ENCODE measurements at places on chromosomes 11 and 22.

DNA sequence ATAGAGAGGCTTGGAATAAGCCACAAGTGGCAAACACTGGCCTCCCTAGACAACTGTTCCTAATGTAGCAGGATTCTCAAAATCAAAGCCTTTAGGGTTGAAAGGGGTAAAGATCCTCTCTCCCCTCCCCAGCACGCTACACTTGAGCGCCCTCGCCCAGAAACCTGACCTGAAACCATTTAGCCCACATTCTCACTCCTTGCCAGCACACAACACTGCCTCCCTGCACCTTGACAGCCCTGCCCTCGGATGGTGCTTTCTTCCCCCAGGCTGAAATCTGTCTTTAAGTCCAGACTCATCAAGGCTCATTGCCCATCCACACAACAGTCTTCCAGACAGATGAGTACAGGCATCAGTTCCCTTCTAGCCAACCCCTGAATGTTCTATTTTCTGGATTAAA is 26.5 kb downstream of the CWC15 start:
- DNase-seq, result no peak

GRCh38 chr22:28930357-28931007 is 47.1 kb downstream of the ZNRF3 start:
- DNase-seq, result no peak

- DNase-seq, result no peak
These were observed 43.2 kb downstream of the SLCO2B1 start for GRCh38 chr11:75194147-75194546.

DNA sequence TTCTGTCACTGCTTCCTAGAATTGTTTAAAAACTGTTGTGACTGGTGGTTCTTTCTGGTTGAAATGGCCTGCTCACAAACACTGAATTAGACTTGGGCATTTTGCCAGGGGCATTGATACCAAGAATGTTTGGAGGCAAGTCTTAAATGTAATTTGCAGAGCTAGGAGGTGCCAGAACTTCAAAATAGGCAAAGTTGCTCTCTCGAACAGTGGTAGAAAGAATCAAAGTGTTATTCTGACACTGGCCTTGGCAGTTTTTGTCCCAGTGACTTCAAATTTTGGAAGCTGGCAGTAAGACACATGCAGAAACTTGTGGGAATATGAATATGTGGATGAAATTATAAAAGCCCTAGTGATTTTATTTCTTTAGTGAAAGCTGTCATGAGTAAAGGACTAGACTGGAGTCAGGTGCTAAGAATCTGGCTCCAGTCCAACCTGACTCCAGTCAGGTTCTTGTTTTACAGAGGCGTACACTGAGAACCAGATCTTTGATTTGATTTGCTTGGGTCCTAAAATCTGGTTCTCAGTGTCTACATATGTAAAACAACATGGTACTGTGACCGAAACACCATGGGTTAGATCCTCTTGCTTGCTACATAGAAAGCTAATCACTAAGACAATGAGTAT is 20.9 kb downstream of the SVIP start:
- no peak for DNase-seq

DNA sequence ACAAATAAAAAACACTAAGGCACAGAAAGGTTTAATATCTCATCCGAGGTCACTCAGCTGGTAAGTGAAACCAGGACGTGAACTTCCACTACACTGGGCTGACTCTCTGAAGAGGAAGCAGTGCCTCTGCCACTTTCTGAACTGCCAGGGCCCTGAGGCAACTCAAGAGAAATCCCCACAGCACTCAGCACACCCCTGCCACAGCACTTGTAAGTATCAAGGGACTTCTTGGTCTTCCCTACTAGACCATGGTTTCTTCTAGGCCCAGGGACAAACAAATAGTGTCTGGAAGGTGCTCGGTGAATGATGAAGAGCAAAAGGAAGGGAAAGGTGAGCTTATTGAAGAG is 49.7 kb downstream of the RPL27A start:
- no peak for DNase-seq

DNA sequence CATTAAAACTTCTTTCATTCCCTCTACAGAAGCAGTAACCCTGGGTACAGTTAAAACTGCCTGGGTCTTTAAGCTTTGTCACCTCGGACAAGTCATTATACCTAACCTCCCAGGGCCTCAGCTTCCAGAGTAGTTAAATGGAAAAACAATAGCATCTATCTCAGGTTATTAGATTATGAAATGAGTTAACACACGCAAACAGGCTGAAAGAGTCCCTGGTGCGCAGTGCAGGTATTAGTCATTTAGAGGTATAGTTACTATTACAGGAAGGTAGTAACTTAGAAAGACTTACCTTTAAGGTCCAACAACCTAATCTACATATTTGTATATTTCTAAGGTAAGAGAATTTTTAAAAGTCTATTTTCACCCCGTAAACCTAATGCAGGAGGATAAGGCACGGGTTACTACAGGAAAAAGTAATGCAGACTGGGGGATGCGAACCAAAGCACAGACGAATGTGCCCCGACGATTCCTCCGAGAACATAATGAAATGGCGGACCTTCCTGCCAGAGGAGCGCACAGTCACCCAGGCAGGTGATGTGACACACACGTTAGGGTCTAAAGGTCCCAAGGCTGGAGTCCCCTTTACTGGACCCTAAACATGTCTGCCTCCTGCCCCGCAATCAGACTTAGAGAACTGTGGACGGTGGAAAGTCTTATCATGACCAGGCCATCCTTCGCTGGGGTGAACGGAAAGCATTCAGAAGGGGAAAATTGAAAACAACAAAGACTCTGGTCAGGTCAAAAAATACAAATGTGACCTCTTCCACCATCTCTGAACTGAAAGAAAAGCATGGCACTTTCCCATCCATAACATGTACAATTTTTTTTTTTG is 1.3 kb downstream of the NAP1L4 start:
- DNase-seq, result no peak

DNA sequence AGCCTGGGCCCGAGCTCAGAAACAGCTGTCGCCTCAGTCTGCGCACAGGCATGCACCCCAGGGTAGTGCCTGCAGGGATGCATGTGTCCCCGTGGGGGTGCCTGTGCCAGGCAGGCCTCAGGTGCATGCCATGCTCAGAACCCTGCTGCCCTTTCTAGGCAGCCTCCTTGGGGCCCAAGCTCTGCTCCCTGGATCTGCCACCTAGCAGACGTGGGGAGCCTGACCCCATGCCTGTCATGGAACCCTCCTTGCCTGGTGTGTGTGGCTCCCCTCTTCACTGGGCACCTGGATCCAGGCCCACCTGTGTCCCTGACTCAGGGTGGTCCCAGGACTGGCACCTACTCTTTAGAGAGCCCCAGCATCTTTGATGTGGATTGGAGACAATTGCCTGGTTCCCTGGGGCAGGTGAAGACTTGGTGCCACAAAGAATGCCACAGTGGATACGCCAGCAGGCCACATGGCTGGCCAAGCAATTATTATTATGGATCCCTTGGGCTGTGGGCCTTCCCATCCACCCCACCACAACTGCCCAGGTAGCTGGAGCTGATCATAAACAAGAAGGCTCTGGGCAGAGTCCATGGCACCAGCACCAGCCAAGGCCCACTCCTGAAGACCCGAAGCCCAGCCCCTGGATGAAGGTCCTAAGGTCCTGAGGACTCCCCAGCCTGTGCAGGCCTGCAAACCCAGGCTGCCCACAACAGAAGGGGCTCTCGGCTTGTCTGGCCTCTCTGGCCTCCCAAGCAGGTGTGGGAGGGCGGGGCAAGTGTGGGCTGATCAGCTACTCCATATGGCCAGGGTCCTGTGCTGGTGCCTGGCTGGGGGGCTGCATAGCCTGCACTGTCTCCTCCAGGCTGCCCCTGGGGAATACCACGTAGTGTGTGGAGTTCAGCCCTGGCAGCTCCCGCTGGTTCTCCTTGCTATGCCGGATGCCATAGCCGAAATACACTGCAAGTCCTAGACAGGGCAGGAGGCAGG is 3.8 kb downstream of the SLC7A4 start:
- DNase-seq, result no peak

DNA sequence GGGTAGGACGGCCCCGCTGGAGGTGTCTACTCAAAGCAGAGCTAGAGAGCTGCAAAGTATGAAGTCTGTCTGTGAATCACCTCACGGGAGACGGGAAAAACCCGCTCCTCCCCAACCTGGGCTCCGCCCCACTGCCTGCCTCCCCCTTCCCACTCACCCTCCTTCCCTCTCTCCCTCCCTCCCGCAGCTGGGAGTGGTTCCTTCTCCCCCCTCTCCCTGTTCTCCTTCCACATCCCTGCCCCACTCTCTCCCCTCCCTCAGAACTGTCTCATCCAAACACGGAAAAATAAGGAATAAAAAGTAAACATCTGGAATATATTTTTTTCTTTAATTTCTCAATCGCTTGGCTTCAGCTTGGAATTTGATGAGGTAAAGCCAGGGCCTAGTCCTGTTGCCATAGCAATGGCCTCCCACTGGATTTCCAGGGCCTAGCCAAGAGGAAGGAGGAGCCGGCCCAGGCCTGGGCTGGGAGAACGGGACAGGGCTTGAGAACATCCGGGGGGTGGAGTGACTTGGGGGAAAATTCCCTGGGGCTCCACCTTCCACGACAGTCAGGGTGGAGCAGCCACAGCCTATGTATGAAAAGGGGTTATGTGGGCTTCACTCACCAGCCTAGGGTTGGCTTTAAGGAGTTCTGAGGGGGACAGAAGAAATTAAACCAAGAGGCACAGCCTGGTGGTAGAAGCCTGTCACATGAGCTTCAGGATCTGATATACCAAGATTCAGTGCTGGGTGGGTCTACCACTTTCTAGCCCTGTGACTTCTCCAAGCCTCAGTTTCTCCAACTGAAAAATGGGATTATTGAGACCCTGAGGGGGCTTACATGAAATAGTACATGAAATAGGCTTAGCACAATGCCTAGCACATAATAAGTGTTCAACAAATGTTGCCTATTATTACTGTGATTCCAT is 2.2 kb downstream of the TNKS1BP1 start:
- no peak for DNase-seq

DNA sequence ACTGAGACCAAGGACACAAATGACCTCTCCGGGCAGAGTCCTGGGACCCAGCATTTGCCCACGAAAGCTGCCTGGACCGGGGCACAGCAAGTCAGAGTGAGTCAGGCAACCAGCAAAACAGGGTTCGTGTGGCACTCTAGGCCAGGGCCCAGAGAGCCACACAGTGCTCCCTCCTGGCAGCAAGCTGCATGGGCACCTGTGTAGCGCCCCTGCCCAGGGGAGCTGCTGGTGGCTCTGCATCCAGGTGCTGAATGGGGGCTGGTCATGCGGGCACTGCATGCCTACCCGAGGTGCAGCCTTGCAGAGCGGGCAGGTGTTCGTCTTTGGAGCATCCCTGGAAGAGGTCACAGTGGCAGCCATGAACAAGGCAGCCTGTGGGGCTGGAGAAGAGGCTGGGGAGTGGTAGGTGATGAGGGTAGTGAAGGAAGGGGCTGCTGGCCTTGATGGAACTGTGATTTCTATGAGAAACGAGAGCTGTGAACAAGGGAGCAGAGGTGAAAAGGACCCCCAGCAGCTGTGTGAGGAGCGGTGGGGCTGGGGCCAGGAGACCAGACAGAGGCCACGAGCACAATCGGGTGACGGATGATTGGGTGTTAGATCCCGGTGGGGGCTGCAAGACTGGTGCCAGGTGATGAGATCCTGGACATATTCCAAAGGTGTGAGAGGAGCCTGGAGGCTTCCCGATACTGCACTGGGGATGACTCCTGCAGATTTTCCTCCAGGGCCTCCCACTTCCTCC is 63.3 kb downstream of the DGCR2 start:
- DNase-seq, result no peak

- DNase-seq, result no peak
These were observed 1080.2 kb downstream of the OPCML start for GRCh38 chr11:132451942-132452601.

GRCh38 chr11:28009996-28010395 is 98.0 kb downstream of the KIF18A start:
- no peak for DNase-seq

GRCh38 chr11:27184458-27185312 is 144.1 kb downstream of the BBOX1 start:
- DNase-seq, result no peak

DNA sequence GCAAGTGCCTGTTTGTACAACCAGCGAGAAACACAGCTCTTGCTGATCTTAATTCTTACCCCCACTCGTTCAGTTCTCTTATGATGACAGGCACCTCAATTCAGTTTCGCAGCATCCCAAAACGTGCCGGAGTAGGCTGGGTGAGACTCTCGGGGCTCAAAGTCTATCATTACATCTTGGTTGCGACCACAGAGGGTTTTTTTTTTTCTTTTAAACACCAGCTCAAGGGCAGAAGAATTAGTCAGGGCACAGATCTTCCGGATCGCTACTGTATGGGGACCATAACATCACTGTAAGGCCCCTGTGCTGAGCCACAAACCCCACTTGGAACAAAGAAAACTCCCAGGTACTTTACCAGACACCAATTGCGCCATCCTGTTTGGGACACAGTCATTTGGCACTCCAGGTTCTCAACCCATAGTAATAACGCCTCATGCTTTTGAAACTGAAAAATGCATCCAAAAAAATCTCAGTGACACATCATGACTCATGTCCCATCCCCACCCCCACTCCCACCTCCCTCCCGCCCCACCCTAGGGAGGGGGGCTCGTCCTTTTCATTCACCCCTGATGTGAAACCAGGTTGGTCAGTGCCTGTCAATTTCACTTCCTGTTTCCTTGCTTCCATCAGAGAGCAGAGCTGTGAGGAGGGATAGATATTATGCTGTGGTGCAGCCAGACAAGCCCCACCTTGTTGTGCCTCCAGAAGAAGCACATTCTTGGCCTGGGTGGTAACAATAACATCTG is 41.0 kb upstream of the CD5 start:
- DNase-seq, result peak; percentile 62

DNA sequence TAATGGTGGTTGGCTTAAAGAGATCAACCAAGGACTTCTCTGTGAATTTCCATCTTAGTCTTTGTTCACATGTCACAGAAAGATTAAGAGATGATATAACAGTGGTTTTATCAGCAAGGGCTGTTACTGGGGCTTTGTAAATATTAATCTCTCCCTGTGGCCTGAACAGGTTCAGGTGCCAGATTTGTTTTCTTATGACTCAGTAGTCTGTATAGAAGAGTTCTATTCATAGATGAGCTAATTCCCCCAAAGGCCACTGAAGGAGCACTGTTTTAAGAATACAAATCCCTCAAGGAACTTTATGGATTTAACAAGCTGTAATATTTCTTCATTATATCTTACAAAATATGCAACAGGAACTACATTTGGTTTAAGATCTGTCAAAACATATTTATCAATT is 50.4 kb downstream of the TCP11L1 start:
- DNase-seq, result no peak

- no peak for DNase-seq
These were observed 1.4 kb upstream of the GAL3ST1 start for GRCh38 chr22:30575859-30576258.

- DNase-seq, result no peak
These were observed 4.2 kb downstream of the UBE2L3 start for GRCh38 chr22:21571679-21572078.

GRCh38 chr11:82747471-82747870 is 13.8 kb upstream of the FAM181B start:
- DNase-seq, result no peak

Measured in T-helper 1 cell (primary cell).